Left ventricle myocardium superior (tissue), 1 donor: ENCODE measurements at places on chromosomes 3 and 15.

DNA sequence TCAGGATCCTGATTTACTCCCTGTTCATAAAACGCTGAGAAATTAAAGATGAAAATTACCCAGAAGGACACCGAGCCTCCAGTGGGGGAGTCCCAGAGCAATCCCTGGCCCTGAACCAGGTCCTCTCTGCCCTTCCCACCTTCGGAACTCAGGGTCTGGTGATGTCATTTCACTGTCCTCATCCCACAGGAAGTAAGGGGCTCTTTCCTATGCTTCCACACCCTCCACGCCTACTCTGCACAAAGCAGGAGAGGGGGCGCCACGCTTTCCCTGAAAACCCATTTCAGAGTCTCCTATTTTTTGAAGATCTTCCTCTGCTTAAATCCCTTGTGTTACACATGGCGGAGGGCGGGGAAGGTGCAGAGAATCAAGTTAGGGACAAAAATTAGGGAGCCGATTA is 18.8 kb downstream of the MEGF11 start:
- DNase-seq = no peak

GRCh38 chr3:111541391-111541790 is 606 bp upstream of the CD96 start:
- DNase-seq = no peak

- DNase-seq = no peak
Observed at GRCh38 chr15:77825252-77825542, 192.5 kb upstream of the LINGO1 start.

- DNase-seq = no peak
Observed at GRCh38 chr3:112688085-112688769, 47.3 kb upstream of the CCDC80 start.

GRCh38 chr3:124094496-124094895 is 102.6 kb upstream of the ROPN1 start:
- DNase-seq = peak; percentile 37

DNA sequence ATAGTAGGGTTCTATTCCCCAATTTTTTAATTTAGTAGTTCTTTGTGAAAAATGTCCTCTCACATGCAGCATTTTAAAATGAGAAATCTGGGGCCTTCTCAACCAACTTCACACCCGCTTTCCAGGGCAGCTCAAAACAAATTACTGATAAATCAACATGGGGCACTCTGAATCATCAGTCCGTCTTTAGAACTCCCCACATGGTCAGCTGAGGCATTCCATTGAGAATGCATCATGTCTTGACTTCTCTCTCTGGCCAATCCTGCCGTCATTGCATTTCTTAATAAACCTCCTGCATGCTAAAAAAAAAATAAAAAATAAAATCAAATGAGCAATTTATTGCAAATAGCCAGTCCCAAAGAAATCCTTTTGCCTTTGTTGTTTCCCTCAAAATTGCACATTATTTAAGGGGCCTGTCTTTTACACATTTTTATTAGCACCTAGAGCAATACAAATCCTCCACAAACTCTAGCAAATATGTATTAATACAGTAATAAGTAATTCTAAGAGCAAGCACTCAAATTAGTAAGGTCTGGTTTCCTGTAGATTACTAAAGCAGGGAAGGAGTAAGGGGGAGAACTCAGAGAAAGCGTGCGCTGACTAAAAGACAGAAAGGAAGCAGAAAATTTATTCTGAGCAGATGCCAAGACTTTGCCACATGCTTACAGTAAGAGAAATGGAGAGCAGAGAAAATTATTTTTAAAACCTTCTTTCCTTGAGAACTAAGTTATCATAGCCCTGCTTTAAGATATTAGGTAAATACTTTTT is 175.7 kb downstream of the TNIK start:
- DNase-seq = no peak

- no peak for DNase-seq
Observed at GRCh38 chr15:65816441-65816840, 24.3 kb upstream of the DENND4A start.

DNA sequence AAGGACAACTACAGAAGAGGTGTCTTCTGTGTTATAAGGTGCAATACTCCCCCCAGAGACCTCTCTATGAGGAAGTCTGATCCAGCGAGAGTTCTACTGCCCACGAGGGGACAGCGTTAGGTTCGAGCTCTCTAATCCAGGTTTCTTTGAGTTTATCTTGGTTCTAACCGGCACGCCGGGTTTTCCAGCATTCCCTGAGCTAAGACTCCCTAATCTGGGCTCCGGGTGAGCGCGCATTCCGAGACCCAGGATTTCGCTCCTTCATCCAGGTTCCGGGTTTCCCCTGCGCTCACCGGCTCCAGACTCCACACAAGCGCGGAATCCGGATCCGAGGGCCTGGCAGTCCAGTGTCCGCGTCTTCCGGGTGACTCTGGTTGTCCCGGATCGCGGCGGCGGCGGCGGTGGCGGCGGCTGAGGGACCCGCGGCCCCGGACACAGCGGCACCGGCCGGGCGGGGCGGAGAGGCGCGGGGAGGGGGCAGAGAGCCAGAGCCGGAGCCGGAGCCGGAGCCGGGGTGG is at the start of gene ZNF609:
ZNF609 (plus strand) TSS at position 373 of the 518 bp plus-strand sequence. CDS start 38,842 bp downstream, outside the sequence.
- peak; percentile 97 for DNase-seq

GRCh38 chr15:82105451-82106215 is 59.8 kb upstream of the MEX3B start:
- no peak for DNase-seq

- DNase-seq = no peak
Observed at GRCh38 chr3:114400371-114400770, 106.5 kb downstream of the TIGIT start.

DNA sequence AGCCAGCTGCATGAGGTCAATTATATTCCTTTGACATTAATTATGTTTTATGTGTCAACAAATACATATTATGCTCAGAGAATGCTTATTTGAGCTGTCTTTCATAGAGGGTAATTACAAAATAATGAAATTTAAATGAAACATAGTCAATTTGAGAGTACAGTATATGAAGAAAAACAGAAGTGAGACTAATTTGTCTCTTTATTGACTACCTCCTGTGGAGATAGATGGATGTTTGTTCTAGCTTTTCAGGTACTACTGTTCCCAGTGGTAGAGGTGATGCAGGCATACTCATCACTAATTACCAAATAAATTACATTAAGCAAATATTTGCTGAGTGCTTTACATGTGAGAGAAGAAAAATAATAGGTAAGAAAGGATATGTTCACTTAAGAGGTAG is 1129.6 kb downstream of the OTOL1 start:
- DNase-seq = no peak

DNA sequence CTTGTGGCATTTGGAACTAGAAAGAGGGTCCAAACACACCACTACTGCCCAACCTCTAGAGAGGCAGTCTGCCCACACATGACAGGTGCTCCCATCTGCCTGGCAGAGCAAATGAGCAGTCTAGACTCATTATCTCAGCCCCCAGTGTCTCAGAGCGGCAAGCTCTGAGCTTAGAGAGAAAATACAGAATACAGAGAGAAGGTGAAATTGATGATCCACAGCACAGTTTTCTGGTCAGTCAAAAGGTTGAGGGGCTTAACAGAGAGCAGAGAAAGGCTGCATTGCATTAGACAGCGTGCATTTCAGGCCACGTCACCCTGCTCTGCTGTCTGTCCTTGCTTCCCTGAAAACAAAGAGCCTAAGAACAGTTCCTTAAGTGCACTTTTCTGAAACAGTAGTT is 135.1 kb downstream of the KCNMB2 start:
- no peak for DNase-seq

GRCh38 chr15:33244471-33244870 is 50.0 kb upstream of the FMN1 start:
- DNase-seq = no peak

- DNase-seq = no peak
Observed at GRCh38 chr15:58546066-58546591, 114.3 kb downstream of the LIPC start.

GRCh38 chr3:127406309-127407025 is 118.6 kb upstream of the PRR20G start:
- DNase-seq = no peak

DNA sequence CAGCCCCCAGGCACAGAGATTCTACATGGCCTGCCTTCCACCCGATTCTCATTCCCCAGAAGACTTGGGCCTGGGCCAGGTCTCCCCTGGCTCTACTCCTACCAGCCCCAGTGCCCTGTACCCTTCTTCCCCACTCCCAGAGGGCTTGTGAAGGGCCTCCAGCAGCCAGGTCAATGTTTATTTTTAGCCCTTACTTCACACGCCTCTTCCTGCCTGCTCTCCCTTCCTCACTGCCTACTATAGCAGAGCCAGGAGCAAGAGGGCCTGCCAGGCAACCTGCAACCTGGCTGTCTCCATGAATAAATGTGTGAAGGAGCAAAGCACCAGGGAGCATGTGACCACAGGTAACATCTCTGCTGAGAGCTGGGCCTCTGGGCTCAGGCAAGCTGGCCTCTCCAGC is 26.4 kb upstream of the APEH start:
- peak; percentile 62 for DNase-seq

GRCh38 chr3:149706905-149707304 is 45.4 kb downstream of the COMMD2 start:
- DNase-seq = no peak

DNA sequence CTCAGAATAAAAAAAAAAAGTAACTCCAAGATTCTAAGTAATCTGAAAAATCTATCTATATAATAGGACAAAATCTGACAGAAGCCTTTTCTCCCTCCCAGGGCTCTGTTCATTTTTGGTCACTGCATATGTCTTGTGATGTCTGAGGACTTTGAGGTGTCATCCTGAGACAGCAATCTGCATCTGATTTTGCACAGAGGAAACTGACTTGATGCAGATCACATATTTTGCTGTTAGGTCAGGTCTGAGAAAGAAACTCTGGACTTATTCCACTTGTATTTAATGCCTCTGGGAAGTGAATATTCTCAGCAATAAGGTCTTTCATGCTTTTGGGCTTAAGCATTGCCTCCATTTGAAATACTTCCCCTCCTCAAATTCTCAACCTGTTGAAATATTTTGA is 295.2 kb upstream of the THBS1 start:
- no peak for DNase-seq

- no peak for DNase-seq
Observed at GRCh38 chr15:26234976-26235767, 372.0 kb upstream of the ATP10A start.

GRCh38 chr3:18295171-18295920 is 129.8 kb downstream of the SATB1 start:
- peak; percentile 45 for DNase-seq
